Activated CD8-positive, alpha-beta T cell treated with anti-CD3 and anti-CD28 coated beads, Interleukin-2, amount 10 ng/mL, durations not matched to agents 7 days and 5 days (primary cell): ENCODE measurements at places on chromosomes 3 and 15. TPM values are rescaled to one million over a fixed set of nuclear protein-coding genes. Genes with fewer than 3 reads are reported as not detected.
A peak's percentile ranks its signal among the peaks of the same experiment; 100 is the strongest.

Gene CCDC33
- total RNA-seq = not detected

Gene CHRM5
- total RNA-seq = not detected

Gene CRYBG3
- total RNA-seq = 1.8 TPM

Gene SCAMP2
- 96.9 TPM for total RNA-seq

DNA sequence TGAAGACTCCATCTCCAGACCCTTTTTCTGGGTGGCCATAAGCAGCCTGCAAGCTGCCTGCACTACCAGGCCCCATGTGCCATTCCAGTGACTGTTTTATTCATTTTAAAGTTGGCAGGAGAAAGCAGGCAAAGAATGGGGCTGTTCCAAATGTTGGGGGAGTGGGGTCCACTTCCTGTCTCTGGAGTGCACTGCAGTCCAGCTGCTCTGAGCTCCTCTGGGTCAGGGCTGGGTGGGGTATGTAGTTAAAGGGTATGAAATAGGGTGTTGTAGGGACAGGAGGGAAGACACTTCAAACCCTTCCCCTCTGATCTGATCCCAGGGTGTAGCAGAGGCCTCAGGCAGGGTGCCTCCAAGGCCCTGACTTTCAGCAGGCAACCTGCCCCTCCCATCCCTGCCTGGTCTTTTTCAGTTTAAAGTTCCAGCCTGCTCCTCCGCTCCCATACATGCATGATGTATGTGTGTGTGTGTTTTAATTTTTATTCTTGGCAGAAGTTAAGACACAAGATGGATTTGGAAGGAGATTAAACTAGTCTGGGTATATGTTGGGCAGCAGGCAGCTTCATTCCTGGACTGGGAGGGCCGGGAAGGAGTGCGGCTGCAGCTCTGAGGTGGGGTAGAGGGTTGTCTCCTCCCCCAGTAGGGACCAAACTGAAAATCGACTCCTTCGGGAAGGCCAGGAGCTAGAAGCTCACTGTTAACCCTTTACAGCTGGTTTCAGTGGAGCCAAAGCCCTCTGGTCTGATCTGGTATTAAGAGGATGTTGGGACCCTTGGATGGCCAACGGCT is 17.3 kb downstream of the BOC start:
- no peaks in the 10 kb centered on the region for H3K36me3 ChIP-seq
- no peak overlapping the region for H3K27ac ChIP-seq
- peaks cover 25% of the 10 kb centered on the region for H3K27me3 ChIP-seq
- H3K4me3 ChIP-seq = no peak overlapping the region
- no peak for DNase-seq
- H3K4me1 ChIP-seq = peaks cover 10% of the 10 kb centered on the region

GRCh38 chr3:8739757-8740504 is 6.3 kb downstream of the CAV3 start:
- H3K27me3 ChIP-seq = peaks cover 11% of the 10 kb centered on the region
- peaks cover 3% of the 10 kb centered on the region for H3K4me1 ChIP-seq
- H3K36me3 ChIP-seq = no peaks in the 10 kb centered on the region
- H3K27ac ChIP-seq = no peak overlapping the region
- DNase-seq = no peak

DNA sequence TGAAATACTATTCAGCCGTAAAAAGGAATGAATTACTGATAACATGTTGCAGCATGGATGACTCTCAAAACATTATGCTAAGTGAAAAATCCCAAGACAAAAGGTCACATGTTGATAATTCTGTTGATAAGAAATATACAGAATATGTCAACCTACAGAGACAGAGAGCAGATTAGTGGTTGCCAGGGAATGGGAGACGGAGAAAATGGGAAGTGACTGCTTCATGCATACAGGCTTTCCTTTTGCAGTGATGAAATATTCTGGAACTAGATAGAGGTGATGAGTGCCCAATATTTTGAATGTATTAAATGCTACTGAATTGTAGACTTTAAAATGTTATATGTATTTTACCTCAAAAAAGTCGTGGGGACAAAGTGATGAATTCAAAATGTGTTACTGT is 56.2 kb downstream of the ABHD2 start:
- H3K27me3 ChIP-seq = no peaks in the 10 kb centered on the region
- H3K4me1 ChIP-seq = peaks cover 32% of the 10 kb centered on the region
- H3K27ac ChIP-seq = no peak overlapping the region
- H3K36me3 ChIP-seq = peaks cover 16% of the 10 kb centered on the region

DNA sequence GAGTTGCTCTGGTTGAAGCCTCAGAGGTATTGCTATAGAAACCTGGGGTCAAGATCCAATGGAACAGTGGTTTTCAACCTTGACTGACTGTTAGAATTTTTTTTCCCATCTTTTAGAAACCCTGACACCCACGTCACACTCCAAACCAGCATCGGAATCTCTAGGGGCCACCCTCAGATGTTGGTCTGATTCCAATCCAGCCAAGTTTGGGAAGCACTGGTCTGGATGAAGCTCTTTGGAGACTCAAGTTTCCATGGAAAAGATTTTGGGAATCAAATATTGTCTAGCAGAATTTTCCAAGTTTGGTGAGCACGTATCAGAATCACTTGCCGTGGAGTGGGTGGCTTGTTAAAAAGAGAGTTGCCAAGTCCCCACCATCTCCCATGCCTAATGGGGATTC is 103.8 kb downstream of the THSD4 start:
- H3K27me3 ChIP-seq = peaks cover 7% of the 10 kb centered on the region
- no peaks in the 10 kb centered on the region for H3K4me1 ChIP-seq
- H3K4me3 ChIP-seq = no peak overlapping the region
- no peak for DNase-seq
- H3K36me3 ChIP-seq = no peaks in the 10 kb centered on the region

- no peaks in the 10 kb centered on the region for H3K4me1 ChIP-seq
- H3K36me3 ChIP-seq = no peaks in the 10 kb centered on the region
- no peak overlapping the region for H3K27ac ChIP-seq
- DNase-seq = no peak
- no peak overlapping the region for H3K4me3 ChIP-seq
Measured at GRCh38 chr3:15964605-15965442, 167.0 kb upstream of the ANKRD28 start.

- peaks cover 72% of the 10 kb centered on the region for H3K4me1 ChIP-seq
- peak overlapping the region; percentile 97 for H3K27ac ChIP-seq
- no peaks in the 10 kb centered on the region for H3K27me3 ChIP-seq
- peak overlapping the region; percentile 62 for H3K4me3 ChIP-seq
- DNase-seq = peak; percentile 77
Measured at GRCh38 chr15:39623529-39623931, 42.7 kb downstream of the THBS1 start.

DNA sequence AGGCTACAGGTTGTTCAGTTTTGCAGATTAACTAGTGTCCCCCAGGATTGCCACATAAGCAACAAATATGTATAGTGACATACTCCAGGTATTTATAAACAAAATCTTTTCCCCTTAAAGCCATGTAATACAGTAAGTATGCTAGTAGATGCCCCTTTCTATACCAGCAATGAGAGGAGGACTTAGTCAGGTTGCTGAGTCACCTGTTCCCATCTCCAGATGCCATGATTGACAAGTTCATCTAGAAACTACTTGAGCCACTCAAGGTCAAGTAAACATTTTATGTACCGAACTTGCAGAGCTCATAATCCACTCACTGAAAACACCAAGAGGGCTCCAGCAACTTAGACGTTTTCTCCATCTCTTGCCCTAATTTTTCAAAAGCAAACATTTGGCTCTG is 18.2 kb downstream of the SLC9A9 start:
- no peaks in the 10 kb centered on the region for H3K27me3 ChIP-seq
- no peak overlapping the region for H3K27ac ChIP-seq
- H3K4me1 ChIP-seq = peaks cover 32% of the 10 kb centered on the region
- no peak overlapping the region for H3K4me3 ChIP-seq

DNA sequence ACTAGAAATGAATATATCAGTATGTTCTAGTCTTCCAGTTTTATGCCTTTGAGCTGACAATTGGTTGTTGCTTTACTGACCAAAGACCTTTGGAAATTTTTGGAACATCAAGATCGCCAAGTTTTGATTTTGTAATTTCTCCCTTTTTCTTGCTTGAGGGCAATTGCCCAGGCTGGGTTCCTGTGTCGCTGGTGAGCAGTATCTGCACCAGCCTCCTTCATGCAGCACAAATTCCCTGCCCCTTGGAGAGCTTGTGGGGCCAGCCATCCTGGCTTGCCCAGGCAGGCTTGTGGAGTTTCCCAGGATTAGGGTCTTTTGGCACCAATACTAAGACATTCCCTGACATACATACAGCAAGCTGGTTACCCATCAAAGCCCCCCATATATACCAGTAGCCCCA is 37.9 kb upstream of the HACD2 start:
- H3K4me1 ChIP-seq = no peaks in the 10 kb centered on the region
- no peaks in the 10 kb centered on the region for H3K27me3 ChIP-seq
- H3K4me3 ChIP-seq = no peak overlapping the region
- no peak for DNase-seq
- H3K27ac ChIP-seq = no peak overlapping the region

GRCh38 chr3:12479919-12480427 is 4.3 kb upstream of the TSEN2 start:
- H3K4me3 ChIP-seq = no peak overlapping the region
- peaks cover 18% of the 10 kb centered on the region for H3K4me1 ChIP-seq
- no peaks in the 10 kb centered on the region for H3K36me3 ChIP-seq
- H3K27ac ChIP-seq = no peak overlapping the region

GRCh38 chr3:101182734-101183133 is 137.6 kb downstream of the IMPG2 start:
- H3K36me3 ChIP-seq = no peaks in the 10 kb centered on the region
- no peak overlapping the region for H3K27ac ChIP-seq
- H3K27me3 ChIP-seq = no peaks in the 10 kb centered on the region

- no peaks in the 10 kb centered on the region for H3K27me3 ChIP-seq
- H3K36me3 ChIP-seq = no peaks in the 10 kb centered on the region
- no peak overlapping the region for H3K4me3 ChIP-seq
- H3K27ac ChIP-seq = no peak overlapping the region
Measured at GRCh38 chr3:58004973-58005372, 3.2 kb upstream of the FLNB start.

GRCh38 chr3:43748645-43749044 is 57.9 kb downstream of the ABHD5 start:
- no peaks in the 10 kb centered on the region for H3K4me1 ChIP-seq
- peaks cover 3% of the 10 kb centered on the region for H3K27me3 ChIP-seq
- H3K36me3 ChIP-seq = no peaks in the 10 kb centered on the region
- H3K4me3 ChIP-seq = no peak overlapping the region
- DNase-seq = no peak
- no peak overlapping the region for H3K27ac ChIP-seq

DNA sequence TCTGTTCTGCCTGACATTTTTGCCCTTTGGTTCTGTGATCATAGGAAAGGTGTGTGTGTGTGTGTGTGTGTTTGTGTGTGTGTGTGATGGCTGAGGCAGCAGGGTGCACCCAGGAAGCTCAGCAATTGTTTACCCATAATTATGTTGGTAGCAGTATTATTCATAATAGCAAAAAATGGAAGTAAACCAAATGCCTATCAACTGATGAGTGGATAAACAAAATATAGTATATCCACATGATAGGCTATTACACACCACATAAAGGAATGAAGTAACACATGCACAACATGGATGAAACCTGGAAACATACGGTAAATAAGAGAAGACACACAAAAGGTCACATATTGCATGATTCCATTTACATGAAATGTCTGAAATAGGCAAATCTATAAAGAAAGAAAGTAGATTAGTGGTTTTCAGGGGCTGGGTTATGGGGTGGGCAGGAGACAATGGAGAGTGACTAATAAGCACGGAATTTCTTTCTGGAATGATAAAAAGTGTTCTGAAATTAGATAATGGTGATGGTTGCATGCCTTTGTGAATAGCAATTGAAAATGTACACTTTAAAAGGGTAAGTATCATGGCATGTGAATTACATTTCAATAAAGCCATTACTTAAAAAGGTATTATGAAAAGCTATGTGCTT is 167.2 kb downstream of the POLR2M start:
- H3K4me1 ChIP-seq = peaks cover 2% of the 10 kb centered on the region
- H3K36me3 ChIP-seq = no peaks in the 10 kb centered on the region
- DNase-seq = no peak
- H3K27ac ChIP-seq = no peak overlapping the region
- H3K4me3 ChIP-seq = no peak overlapping the region

DNA sequence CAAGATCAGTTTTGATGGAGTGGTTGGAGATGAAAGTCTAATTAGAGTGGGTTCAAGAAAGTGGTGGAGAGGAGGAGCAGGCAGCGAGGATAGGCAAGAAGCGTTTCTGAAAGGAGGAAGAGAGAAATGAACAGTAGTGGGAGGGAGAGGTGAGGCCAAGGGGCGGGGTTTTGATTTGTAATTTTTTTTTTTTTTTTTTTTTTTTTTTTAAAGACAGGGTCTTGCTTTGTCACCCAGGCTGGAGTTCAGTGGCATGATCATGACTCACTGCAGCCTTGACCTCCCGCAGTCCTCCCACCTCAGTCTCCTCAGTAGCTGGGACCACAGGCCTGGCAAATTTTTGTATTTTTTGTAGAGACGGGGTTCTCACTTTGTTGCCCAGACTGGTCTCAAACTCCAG is 36.6 kb downstream of the MRAS start:
- peaks cover 12% of the 10 kb centered on the region for H3K27me3 ChIP-seq
- H3K27ac ChIP-seq = no peak overlapping the region
- no peak for DNase-seq
- no peak overlapping the region for H3K4me3 ChIP-seq

GRCh38 chr3:78611278-78611677 is 1156.5 kb downstream of the ROBO1 start:
- no peaks in the 10 kb centered on the region for H3K27me3 ChIP-seq
- H3K36me3 ChIP-seq = no peaks in the 10 kb centered on the region
- DNase-seq = no peak
- no peak overlapping the region for H3K27ac ChIP-seq
- no peak overlapping the region for H3K4me3 ChIP-seq
- H3K4me1 ChIP-seq = no peaks in the 10 kb centered on the region

GRCh38 chr3:104990758-104991157 is 376.0 kb upstream of the ALCAM start:
- H3K27me3 ChIP-seq = no peaks in the 10 kb centered on the region
- H3K27ac ChIP-seq = no peak overlapping the region
- H3K36me3 ChIP-seq = no peaks in the 10 kb centered on the region
- DNase-seq = no peak
- no peak overlapping the region for H3K4me3 ChIP-seq
- no peaks in the 10 kb centered on the region for H3K4me1 ChIP-seq

DNA sequence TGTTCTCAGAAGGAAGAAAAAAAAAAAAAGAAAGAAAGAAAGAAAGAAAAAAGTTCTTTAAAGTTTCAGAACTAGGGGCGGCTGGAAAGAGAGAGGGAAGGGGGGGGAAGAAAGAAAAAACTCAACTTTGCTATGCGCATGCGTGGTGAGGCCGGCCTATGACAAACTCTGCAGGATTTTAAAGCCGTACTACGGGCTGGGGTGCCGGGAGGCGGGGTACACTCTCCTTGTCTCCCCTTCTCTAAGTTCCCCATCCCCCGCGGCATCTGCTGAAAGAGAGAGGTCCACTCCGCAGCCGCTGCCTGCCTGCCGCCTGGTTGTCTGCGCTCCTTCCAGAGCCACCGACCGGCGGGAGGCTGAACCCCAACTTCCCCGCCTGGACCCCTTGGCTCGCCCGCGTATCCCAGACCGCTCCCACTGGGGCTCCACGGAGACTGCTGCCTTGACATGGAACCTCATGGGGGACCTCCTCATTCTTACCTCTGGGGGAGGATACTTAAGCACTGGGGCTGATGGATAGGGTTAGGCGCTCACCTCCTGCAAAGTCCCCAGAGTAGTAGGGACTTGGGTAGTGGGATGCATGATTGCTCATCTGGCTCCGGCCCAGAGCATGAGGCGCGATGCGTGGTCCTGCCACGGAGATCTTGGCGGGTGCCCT is 1.4 kb upstream of the WNT5A start:
- peaks cover 66% of the 10 kb centered on the region for H3K27me3 ChIP-seq
- no peak overlapping the region for H3K27ac ChIP-seq
- peak overlapping the region; percentile 50 for H3K4me3 ChIP-seq
- H3K36me3 ChIP-seq = no peaks in the 10 kb centered on the region
